ENCODE measurements at places on chromosomes 13 and 19.

DNA sequence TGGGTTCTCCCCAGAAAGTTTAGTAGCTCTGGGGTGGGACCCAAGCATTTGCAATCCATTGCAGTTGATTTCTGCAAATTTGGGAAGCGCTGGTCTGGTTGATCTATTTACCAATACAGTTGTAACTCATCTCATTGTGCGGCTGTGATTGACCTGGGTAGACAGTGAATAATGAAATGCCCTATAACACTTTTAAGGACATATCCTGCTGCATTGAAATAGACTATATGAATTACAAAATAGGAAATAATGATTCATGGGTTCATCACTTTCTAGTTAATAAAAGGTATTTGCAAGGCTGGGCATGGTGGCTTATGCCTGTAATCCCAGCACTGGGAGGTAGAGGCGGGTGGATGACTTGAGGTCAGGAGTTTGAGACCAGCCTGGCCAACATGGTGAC lies 59.0 kb upstream of the FARP1 start:
- no peak for DNase-seq

GRCh38 chr19:31110336-31110735 lies 238.9 kb downstream of the TSHZ3 start:
- no peak for DNase-seq

GRCh38 chr19:18871543-18871942 lies 24.4 kb downstream of the CERS1 start:
- DNase-seq: no peak

DNA sequence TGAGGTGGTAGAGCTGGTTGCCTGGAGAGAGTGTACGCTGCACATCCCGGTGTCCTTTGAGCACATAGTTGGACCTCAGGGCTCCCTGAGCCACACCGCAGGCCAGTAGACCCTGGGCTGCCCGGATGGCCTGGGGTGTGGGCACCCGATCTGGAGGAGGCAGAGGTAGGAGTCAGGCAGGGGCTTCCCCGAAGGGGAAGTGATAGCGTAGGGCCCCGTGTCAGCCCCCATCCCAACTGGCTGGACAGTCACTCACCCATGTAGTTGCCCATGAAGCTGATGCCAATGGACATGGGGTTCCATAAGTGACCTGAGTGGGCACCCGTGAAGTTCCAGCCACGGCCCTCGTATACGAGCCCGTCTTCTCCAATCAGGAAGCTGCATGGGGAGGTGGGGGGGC lies 3.6 kb downstream of the PGLYRP1 start:
- no peak for DNase-seq

DNA sequence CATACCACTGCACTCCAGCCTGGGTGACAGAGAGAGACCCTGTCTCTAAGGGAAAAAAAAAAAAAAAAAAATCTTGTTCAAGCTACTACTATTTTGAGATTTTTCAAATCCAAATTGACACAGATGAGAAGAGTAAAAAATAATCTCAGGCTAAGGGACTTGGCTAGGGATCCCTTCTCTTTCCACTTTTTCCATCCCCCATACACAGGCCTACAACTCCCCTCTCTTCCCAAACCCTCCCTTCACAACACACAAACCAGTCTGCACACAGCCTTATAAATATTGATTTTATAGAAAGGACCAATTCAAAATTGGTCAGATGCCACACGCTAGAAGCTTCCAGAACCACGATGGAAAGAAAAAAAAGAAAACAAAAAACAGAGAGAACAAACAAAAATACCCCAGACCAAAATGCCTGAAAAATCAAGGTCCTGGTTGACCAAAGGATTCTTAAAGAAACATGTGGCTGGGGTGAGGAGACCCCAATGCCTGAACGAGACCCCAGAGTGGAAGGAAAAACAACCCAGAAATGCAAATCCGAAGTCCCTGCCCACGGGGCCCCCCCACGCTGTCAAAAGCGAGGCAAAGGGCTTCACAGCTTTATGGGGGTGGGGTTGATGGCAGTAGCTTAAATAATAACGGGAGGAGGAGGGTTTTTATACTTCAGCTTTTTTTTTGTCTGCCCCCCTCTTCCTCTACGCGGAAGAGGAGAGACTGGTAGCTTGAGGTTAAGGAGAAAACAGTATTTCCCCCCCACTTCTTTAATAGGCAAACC lies 18.1 kb downstream of the QPCTL start:
- DNase-seq: no peak

GRCh38 chr19:6402837-6403608 lies 10.1 kb upstream of the GTF2F1 start:
- no peak for DNase-seq

GRCh38 chr13:27808851-27809550 lies 16.7 kb downstream of the GSX1 start:
- no peak for DNase-seq

- peak; percentile 41 for DNase-seq
These were observed 15.3 kb downstream of the CDX2 start for GRCh38 chr13:27953676-27954405.

DNA sequence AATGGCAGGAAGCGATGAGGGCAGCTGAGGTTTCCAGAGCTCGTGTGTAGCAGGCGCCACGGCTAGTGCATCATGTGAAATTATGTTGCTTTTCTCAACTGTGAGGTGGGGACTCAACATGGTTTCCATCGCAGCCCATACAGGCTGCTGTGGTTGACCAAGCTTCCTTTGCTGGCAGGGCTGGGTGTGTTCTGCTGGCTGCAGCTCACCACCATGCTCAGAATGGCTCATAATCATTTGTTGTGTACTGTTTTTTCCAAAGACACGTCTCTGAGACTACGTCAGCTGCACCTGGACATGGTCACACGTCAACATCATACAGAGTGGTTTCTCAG lies 16.1 kb upstream of the RASA3 start:
- DNase-seq: peak; percentile 42

- DNase-seq: no peak
These were observed 14.2 kb downstream of the RB1 start for GRCh38 chr13:48317511-48318376.

DNA sequence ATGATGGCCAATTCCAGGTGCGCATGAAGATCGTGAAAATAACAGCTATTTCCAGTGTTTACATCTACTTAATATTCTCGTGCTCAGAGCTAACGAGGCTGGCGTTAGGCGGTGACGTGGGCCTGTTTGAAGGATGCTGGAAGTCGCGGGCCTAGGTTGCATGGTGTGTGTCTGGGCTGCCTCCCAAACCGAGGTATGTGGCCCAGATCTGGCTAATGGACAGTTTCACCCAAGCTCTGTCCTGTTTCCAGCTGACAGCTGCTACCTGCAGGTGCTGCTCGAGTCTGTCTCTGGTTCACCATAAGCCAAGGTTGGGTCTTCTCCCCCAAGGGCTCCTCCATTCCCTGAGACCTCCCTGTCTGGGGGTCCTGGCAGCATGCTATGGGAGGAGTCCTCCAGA lies 40.5 kb upstream of the KCTD15 start:
- DNase-seq: no peak

GRCh38 chr13:94311893-94312292 lies 167.6 kb downstream of the DCT start:
- DNase-seq: no peak

GRCh38 chr19:38799104-38799503 lies 10.1 kb downstream of the LGALS7B start:
- DNase-seq: no peak

GRCh38 chr19:51026554-51026831 lies at the start of gene KLK11:
Gene KLK11, minus strand, starts transcription at chr19:51026616. Its CDS starts 985 bp downstream, at chr19:51025631.
- no peak for DNase-seq

DNA sequence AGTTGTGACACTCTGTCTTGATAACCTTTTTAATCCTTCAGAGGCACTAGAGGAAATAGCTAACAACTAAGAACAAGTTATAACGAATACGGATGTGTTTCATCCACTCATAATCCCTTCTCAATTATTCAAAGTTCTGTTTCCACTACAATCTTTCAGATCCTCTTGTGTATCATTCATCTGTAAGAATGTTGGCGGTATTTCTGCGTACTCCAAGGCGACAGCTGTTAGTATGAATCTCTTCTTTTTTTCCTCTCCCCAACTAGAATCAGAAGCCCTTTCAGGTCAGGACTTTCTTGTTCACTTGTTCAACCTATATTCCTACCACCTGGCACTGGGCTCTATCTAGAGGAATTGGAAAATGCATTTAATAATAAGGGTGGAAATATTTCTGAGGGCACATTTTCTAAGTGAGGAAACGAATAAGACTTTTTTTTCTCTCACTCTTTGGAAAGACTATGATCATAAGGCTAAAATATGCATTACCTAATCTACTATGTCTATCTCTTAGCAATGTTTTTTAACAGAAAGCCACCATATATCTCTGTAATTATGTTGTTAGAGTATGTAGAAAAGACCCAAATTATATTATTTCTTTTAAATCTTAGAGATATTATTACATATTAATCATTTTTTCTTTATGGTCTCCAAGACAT lies 492.9 kb downstream of the PCDH20 start:
- no peak for DNase-seq

DNA sequence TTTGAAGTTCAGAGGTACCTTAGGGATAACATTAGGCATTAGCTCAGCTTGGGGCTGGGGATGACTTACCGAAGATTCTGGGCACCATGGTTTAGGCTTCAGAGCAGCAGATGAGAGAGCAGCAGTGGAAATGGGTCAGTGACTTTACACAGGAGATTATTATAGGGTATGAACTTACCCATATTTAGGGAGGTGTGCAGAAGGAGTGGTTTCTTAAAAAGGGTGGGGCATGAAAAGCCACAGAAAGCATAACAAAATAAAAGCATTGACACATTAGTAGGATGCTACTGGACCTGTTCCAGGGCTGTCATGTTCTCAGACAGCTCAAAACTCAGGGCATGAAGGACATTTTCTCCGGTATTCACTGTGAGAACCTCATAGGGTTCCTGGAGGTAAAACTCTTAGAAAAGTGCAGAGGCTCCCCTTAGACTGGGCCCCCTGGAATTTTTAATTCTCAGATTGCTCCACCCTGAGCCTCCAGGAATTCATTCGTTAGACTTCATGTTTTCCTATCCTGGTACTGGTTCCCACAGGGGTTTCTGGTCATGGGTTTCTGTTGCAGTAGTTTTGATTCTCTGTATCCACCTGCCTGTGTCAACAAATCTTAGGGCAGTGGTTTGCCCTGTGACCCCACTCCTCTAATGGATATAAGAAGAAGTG lies 20.7 kb downstream of the IGFL1 start:
- DNase-seq: no peak

- peak; percentile 67 for DNase-seq
These were observed 10.4 kb downstream of the LMNB2 start for GRCh38 chr19:2446381-2446780.
